ENCODE measurements at places on chromosomes 1 and 21. TPM values are rescaled to one million over a fixed set of nuclear protein-coding genes. Genes with fewer than 3 reads are reported as not detected.

DNA sequence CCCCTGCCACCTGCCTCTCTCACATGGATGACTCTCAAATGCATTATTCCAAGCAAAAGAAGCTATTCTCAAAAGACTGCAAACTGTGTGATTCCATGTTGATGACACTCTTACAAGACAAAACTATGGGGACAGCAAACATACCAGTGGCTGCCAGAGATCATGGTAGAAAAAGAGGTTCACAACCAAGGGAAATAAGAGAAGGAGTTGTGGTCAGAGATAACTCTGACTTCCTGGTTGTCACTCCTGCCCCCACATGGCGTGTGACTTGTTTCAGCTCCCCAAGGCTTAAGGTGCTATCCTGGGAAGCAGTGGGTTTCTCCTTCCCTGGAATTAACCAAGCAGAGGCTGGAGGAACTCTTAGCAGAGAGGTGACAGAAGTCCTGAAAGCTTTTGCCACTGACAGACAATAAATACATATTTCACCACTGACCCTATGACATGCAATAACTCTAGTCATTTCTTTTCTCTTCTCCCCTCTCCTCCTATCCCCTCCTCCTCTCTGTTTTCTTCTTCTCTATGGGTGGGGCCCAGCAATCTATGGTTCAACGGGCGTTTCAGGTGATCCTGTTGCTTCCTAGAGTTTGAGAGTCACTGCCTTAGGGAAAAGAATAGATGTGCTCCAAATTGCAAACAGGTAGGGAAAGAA lies 185.1 kb downstream of the FCRL5 start:
- H3K4me3 ChIP-seq, result no peak overlapping the region
- DNase-seq, result no peak
- H3K36me3 ChIP-seq, result no peaks in the 10 kb centered on the region
- peaks cover 2% of the 10 kb centered on the region for H3K27me3 ChIP-seq

- no peak overlapping the region for H3K4me3 ChIP-seq
- no peaks in the 10 kb centered on the region for H3K4me1 ChIP-seq
- H3K27ac ChIP-seq, result no peak overlapping the region
Observed at GRCh38 chr1:193703655-193704054, 517.2 kb upstream of the B3GALT2 start.

GRCh38 chr1:185917646-185918045 lies 183.5 kb downstream of the HMCN1 start:
- DNase-seq, result peak; percentile 51
- H3K4me3 ChIP-seq, result no peak overlapping the region
- no peak overlapping the region for H3K27ac ChIP-seq
- H3K4me1 ChIP-seq, result peaks cover 10% of the 10 kb centered on the region
- no peaks in the 10 kb centered on the region for H3K36me3 ChIP-seq
- no peaks in the 10 kb centered on the region for H3K27me3 ChIP-seq

DNA sequence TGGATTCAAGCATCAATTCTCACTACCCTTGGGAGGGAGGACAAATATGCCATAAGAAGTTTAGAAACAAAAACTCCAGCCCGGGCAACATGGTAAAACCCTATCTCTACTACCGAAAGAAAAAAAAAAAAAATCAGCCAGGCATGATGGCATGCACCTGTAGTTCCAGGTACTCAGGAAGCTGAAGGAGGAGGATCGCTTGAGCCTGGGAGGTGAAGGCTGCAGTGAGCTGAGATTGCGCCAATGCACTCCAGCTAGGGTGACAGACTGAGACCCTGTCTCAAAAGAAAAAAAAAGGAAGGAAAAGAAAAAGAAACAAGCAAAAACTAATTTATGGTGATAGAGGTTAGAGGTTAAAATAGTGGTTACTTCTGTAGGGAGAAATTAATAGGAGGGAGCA lies 9.6 kb downstream of the ZNF644 start:
- no peak overlapping the region for H3K27ac ChIP-seq
- peaks cover 24% of the 10 kb centered on the region for H3K4me1 ChIP-seq
- H3K4me3 ChIP-seq, result no peak overlapping the region
- peaks cover 3% of the 10 kb centered on the region for H3K27me3 ChIP-seq
- no peaks in the 10 kb centered on the region for H3K36me3 ChIP-seq

- H3K27me3 ChIP-seq, result peaks cover 1% of the 10 kb centered on the region
- no peak overlapping the region for H3K27ac ChIP-seq
- no peaks in the 10 kb centered on the region for H3K4me1 ChIP-seq
- H3K4me3 ChIP-seq, result no peak overlapping the region
- peaks cover 7% of the 10 kb centered on the region for H3K36me3 ChIP-seq
Observed at GRCh38 chr1:28905921-28906666, 8.3 kb upstream of the EPB41 start.

DNA sequence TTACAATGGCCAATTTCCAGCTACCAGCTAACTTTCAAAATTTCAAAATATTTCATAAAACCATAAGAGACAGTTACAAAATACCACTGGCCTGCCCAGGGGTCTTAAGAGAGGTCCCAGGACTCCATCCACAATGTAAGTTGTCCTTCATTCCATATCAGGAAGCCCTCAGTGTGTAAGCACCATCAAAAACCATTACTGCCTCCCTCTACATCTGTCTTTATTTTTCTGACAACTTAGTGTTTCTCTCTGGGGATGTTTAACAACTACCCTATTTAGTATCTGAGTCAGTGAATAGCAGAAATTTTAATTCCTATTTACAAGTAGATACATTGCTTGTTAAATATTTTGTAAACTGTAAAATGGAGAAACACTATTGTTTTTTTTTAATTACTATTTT lies 339.3 kb upstream of the ADAMTS5 start:
- no peaks in the 10 kb centered on the region for H3K4me1 ChIP-seq
- H3K27me3 ChIP-seq, result no peaks in the 10 kb centered on the region
- H3K36me3 ChIP-seq, result no peaks in the 10 kb centered on the region
- H3K27ac ChIP-seq, result no peak overlapping the region
- DNase-seq, result no peak

- peaks cover 2% of the 10 kb centered on the region for H3K4me1 ChIP-seq
- DNase-seq, result no peak
- peaks cover 6% of the 10 kb centered on the region for H3K27me3 ChIP-seq
- no peak overlapping the region for H3K27ac ChIP-seq
- H3K4me3 ChIP-seq, result peak overlapping the region; percentile 10
- H3K36me3 ChIP-seq, result no peaks in the 10 kb centered on the region
Observed at GRCh38 chr1:40339420-40340323, 22.6 kb upstream of the COL9A2 start.

Gene ARHGAP30
- 0.23 TPM for total RNA-seq

Gene DNASE2B
- total RNA-seq, result not detected

Gene MPZ
- total RNA-seq, result 2.6 TPM

Gene LRRC71
- total RNA-seq, result 0.95 TPM

Gene TENT5C
- 0.05 TPM for total RNA-seq

Gene IFI44
- total RNA-seq, result 0.69 TPM

Measured in endothelial cell (in vitro differentiated cells).